Common myeloid progenitor, CD34-positive (primary cell): ENCODE measurements at places on chromosomes 6 and 20.

DNA sequence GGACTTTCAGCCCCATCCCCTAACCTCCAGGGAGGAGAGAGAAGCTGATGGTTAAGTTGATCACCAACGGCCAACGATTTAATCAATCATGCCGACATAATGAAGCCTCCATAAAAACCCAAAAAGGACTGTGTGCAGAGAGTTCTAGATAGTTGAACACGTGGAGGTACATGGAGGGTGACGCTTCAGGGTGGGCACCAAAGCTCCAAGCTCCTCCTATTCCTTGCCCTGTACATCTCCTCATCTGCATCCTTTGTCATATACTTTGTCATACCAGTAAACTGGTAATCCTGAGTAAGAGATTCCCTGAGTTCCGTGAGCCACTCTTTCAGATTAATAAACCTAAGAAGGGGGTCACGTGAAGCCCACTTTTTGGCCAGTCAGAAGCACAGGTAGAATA, 3.7 kb upstream of the GMDS start:
- peaks cover 12% of the 10 kb centered on the region for H3K36me3 ChIP-seq
- H3K4me1 ChIP-seq = peaks cover 25% of the 10 kb centered on the region
- H3K27me3 ChIP-seq = no peaks in the 10 kb centered on the region

DNA sequence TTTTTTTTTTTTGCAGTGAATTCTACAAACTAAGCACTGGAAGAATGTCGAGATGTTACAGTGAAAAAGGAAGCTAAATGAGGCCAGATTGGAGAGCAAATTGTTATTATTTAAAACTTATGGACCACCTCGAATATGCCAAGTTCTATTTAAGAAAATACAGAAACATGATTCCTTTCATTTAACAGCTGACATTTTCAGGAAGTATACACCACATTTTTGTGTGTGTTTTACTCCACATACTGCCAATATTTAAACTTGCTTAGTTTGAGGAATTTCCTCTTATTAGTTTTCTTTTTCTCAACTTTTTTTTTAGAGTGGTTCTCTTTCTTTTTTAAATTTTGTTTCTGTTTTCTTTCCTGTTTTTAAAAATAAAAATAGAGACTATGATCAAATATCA, 37.0 kb upstream of the GCLC start:
- peak overlapping the region; percentile 17 for H3K27ac ChIP-seq
- no peaks in the 10 kb centered on the region for H3K4me1 ChIP-seq
- DNase-seq = peak; percentile 38
- no peaks in the 10 kb centered on the region for H3K27me3 ChIP-seq
- no peaks in the 10 kb centered on the region for H3K36me3 ChIP-seq
- peak overlapping the region; percentile 9 for H3K4me3 ChIP-seq

GRCh38 chr20:50460608-50461267, 49.4 kb upstream of the PTPN1 start:
- peaks cover 27% of the 10 kb centered on the region for H3K4me1 ChIP-seq
- no peaks in the 10 kb centered on the region for H3K36me3 ChIP-seq
- no peaks in the 10 kb centered on the region for H3K27me3 ChIP-seq
- peak; percentile 69 for DNase-seq

- no peaks in the 10 kb centered on the region for H3K27me3 ChIP-seq
- H3K36me3 ChIP-seq = peaks cover 5% of the 10 kb centered on the region
- H3K27ac ChIP-seq = no peak overlapping the region
Measured at GRCh38 chr6:72861059-72861458, 239.2 kb downstream of the KCNQ5 start.

GRCh38 chr20:22180244-22180643, 404.1 kb downstream of the FOXA2 start:
- no peaks in the 10 kb centered on the region for H3K27me3 ChIP-seq
- no peaks in the 10 kb centered on the region for H3K4me1 ChIP-seq
- no peak for DNase-seq

DNA sequence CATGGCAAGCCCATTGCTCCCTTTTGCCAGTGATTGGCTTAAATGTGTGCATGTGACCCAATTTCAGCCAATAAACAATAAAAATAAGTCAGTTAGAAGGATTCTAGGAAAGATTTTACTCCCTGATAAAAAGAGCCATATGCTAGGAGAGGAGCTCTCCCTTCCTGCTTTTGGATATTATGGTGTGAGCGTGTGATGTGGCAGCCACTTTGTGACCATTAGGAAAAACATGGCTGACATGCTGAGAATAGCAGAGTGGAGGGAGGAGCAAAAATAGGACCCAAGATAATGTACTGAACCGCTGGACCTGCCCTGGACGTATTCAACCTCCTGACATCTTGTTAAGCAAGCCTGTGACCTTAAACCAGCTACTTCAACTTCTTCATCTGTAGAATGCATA, 160.6 kb upstream of the MLN start:
- H3K4me3 ChIP-seq = no peak overlapping the region
- H3K27me3 ChIP-seq = peaks cover 22% of the 10 kb centered on the region
- no peaks in the 10 kb centered on the region for H3K4me1 ChIP-seq
- no peaks in the 10 kb centered on the region for H3K36me3 ChIP-seq
- H3K27ac ChIP-seq = no peak overlapping the region

DNA sequence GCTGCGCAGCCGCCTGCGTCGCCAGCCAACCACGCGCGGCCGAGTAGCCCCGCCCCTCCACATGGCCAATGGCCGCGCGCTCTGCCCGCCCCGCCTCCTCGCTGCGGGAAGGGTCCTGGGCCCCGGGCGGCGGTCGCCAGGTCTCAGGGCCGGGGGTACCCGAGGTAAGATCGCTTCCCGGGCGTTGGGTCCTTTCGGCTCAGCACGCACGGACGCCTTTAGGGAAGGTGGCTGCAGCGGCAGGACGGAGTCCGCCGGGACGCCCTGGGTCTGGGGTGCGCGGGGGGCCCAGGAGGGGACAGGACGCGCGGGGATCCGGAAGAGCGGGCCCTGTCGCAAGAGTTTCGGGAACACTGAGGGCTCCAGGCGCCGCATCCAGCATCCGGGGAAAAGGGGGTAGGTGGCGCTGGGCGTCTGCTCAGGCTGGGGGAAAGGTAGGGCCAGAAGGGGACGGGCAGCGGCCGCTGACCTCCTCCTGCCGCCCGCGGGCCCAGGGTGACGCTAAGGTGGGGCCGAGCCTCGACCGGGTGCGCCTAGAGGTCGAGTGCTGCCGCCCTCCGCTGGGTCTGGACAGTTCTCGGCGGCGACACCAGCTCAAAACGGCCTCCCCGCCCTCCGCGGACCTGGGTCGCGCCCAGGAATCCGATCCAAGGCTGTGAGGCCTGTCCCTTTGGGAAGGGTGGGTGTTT, at the start of gene MAVS:
Gene MAVS, plus strand, starts transcription at position 95 of the 689 bp plus-strand sequence. CDS start 7,791 bp downstream, outside the sequence.
- peaks cover 36% of the 10 kb centered on the region for H3K4me1 ChIP-seq
- H3K27ac ChIP-seq = peak within 1 kb of the TSS; percentile 90
- H3K36me3 ChIP-seq = no peaks in the 10 kb centered on the region
- peak within 1 kb of the TSS; percentile 92 for H3K4me3 ChIP-seq

- no peak for DNase-seq
- H3K4me3 ChIP-seq = no peak overlapping the region
- H3K4me1 ChIP-seq = no peaks in the 10 kb centered on the region
- H3K27ac ChIP-seq = no peak overlapping the region
- no peaks in the 10 kb centered on the region for H3K27me3 ChIP-seq
Measured at GRCh38 chr6:98695091-98695801, 139.1 kb upstream of the POU3F2 start.

GRCh38 chr6:7239590-7239948, 73.4 kb downstream of the SSR1 start:
- H3K4me1 ChIP-seq = peaks cover 25% of the 10 kb centered on the region
- H3K4me3 ChIP-seq = no peak overlapping the region
- no peak overlapping the region for H3K27ac ChIP-seq
- no peaks in the 10 kb centered on the region for H3K27me3 ChIP-seq
- H3K36me3 ChIP-seq = peaks cover 6% of the 10 kb centered on the region

DNA sequence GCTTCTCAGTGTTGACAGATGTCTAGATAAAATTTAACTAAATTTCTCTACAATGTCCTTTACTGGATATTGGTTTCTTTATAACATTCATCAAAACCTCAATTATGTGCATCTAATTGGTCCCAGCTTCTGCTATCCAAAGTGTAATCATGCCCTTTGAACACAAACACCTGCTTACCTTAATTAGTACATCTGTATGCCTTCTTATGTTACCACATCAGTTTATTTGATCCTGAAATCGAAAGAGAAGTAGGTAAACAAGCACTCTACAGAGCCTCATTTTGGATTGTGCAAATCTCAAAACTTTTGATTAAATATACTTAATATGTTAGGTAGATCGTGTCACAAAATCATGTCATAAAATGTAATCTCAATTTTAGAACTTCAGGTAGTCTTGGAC, 36.5 kb downstream of the TAB2 start:
- no peaks in the 10 kb centered on the region for H3K27me3 ChIP-seq
- H3K4me3 ChIP-seq = no peak overlapping the region
- H3K36me3 ChIP-seq = peaks cover 4% of the 10 kb centered on the region
- H3K4me1 ChIP-seq = peaks cover 5% of the 10 kb centered on the region
- no peak for DNase-seq
- H3K27ac ChIP-seq = no peak overlapping the region

DNA sequence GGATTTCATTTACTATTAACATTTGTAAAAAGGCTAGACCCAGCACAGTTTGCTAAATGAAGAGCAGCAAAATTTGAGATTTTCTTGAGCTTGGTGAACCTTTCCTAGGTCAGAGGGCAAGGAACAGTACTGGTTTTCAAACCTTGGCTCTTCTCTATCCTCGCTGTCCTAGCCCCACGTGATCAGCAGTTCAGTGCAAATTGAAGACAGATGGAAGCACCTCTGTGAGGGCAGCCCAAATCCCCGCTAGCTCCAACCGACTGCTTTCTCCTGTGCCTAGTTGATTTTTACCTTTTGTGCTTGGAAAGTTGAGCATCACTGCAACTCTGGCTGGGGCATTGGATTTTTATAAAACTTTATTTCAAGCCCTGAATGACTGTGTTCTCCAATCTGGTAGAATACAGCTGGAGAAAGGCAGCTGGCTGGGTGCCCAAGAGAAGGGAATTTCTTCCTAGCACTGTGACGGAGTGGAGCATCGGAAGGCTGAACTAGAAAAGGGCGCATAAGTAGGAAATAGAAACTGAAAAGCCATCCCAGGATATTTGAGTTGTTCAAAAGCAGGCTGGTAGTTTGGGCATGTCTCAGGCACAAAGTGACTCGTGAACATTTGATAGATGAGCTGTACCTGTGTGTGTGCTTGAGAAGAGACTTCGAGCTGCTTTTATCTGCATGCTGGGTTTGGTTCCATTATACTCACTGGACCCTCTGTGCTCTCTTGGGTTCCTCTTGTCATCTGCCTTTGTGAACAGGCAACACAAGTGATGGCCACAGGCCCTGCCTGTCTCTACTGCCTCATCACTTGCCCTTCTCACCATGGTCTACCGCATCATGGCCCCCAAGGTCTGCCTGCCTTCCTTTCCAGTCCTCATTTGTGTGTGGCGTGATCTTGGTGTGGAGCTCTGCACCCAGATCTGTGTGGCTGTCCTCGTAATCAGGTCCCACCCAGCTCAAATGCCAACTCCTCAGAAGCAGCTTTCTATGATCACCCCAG, 2.3 kb downstream of the RNF114 start:
- peak overlapping the region; percentile 87 for H3K27ac ChIP-seq
- no peak overlapping the region for H3K4me3 ChIP-seq
- H3K36me3 ChIP-seq = peaks cover 12% of the 10 kb centered on the region
- peaks cover 28% of the 10 kb centered on the region for H3K4me1 ChIP-seq
- no peaks in the 10 kb centered on the region for H3K27me3 ChIP-seq
- DNase-seq = no peak
